Smooth muscle cell of trachea (primary cell): ENCODE measurements at places on chromosomes 12 and 14. TPM values are rescaled to one million over a fixed set of nuclear protein-coding genes. Genes with fewer than 3 reads are reported as not detected.

Gene SCNN1A
- total RNA-seq = under 0.01 TPM in 1 of 2 replicates, not detected in the other

Gene PSMB11
- total RNA-seq = under 0.01 TPM in 1 of 2 replicates, not detected in the other

Gene OR10P1
- not detected in 2 replicates for total RNA-seq

Gene SMCO3
- total RNA-seq = 0.15 and 0.17 TPM in 2 replicates

Gene PLCZ1
- 0.33 TPM in 1 of 2 replicates, not detected in the other for total RNA-seq

Gene TNS2
- total RNA-seq = 62.3 and 128 TPM in 2 replicates

Gene PRB2
- not detected in 2 replicates for total RNA-seq

Gene SELPLG
- 1.2 and 4.1 TPM in 2 replicates for total RNA-seq

Gene SIX1
- 14.5 and 15.9 TPM in 2 replicates for total RNA-seq

Gene PRORP
- 16.0 and 38.8 TPM in 2 replicates for total RNA-seq

Gene PLXNC1
- 6.8 and 27.5 TPM in 2 replicates for total RNA-seq

Gene RAPGEF3
- 6.8 and 10.8 TPM in 2 replicates for total RNA-seq

Gene RPS6KL1
- total RNA-seq = 1.0 and 1.2 TPM in 2 replicates

Gene SMCO2
- total RNA-seq = 0.15 and 0.17 TPM in 2 replicates

Gene PRKCH
- 6.5 and 7.9 TPM in 2 replicates for total RNA-seq

Gene PABPN1
- total RNA-seq = 76.5 and 86.2 TPM in 2 replicates

Gene CLEC12A
- not detected in 2 replicates for total RNA-seq

Gene CACNA2D4
- 0.87 and 1.5 TPM in 2 replicates for total RNA-seq

Gene TAS2R42
- total RNA-seq = not detected in 2 replicates

Gene ALDH1L2
- total RNA-seq = 41.4 and 57.9 TPM in 2 replicates

Gene GNB3
- 1.7 and 2.9 TPM in 2 replicates for total RNA-seq

Gene SEC23A
- 516 and 520 TPM in 2 replicates for total RNA-seq

Gene CFAP54
- total RNA-seq = 2.8 and 3.1 TPM in 2 replicates

Gene CAPZA3
- not detected in 2 replicates for total RNA-seq

Gene HCAR2
- total RNA-seq = not detected in 2 replicates

Gene SLCO1C1
- not detected in 2 replicates for total RNA-seq

Gene TMTC1
- 44.1 and 125 TPM in 2 replicates for total RNA-seq

Gene NTS
- total RNA-seq = 0.50 and 1.2 TPM in 2 replicates

Gene CDKN1B
- total RNA-seq = 42.8 and 43.5 TPM in 2 replicates

Gene KERA
- not detected in 2 replicates for total RNA-seq

Gene LIN7A
- total RNA-seq = 12.4 and 19.7 TPM in 2 replicates

Gene CPNE6
- not detected in 2 replicates for total RNA-seq

Gene TNFRSF1A
- total RNA-seq = 186 and 187 TPM in 2 replicates

Gene SLC8A3
- total RNA-seq = under 0.01 and 0.33 TPM in 2 replicates

Gene KRT74
- not detected in 2 replicates for total RNA-seq

Gene NOS1
- total RNA-seq = not detected in 2 replicates

Gene PTGDR
- not detected in 2 replicates for total RNA-seq

Gene SLC48A1
- 11.3 and 28.1 TPM in 2 replicates for total RNA-seq

Gene PCED1B
- total RNA-seq = not detected in 2 replicates

Gene C1QL4
- total RNA-seq = 0.17 and 0.29 TPM in 2 replicates
